ENCODE measurements at places on chromosomes 5 and 9.

DNA sequence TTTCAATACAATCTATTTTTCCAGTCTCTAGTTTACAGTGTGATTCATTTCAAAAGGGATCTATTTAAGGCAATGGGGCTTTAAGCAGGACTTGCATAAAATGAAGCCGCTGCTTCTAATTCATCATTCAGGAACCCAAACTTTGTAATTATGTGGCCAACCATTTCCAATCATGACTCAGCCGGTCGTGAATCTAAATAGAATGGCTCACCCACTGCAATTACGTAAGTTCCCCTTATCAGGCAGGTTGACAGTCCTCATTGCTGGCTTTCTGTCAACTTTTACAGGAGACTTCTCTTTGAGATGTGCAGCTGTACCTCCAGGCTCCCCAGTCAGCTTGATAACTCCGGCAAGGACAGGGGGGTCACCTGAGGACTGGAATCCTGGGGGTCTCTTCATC lies 152.8 kb upstream of the DAP start:
- no peak for DNase-seq

GRCh38 chr9:74975538-74975937 lies 22.8 kb upstream of the C9orf40 start:
- no peak for DNase-seq

DNA sequence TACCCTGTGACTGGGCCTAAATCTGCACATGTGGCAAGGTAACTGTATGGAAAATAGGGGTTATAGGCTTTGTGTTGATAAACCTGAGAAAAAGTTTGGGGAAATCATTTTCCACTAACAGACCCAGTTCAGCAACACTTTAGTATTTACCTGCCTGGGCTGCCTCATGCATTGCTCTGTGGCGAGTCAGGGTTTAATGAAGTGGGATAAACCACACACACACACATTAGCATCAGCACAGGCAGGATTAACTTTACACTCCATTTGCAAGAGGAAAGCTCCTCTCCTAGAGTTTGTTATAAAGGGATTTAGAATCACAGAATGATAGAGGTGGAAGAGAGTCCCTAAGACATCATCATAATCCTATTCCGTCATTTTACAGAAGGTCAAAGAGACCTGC lies 20.0 kb upstream of the ZCCHC7 start:
- no peak for DNase-seq

GRCh38 chr9:91029650-91030361 lies 228.2 kb downstream of the SYK start:
- DNase-seq = no peak

GRCh38 chr5:170655476-170655875 lies 128.0 kb upstream of the GABRP start:
- no peak for DNase-seq

GRCh38 chr5:119333421-119333851 lies 22.4 kb upstream of the TNFAIP8 start:
- DNase-seq = no peak

DNA sequence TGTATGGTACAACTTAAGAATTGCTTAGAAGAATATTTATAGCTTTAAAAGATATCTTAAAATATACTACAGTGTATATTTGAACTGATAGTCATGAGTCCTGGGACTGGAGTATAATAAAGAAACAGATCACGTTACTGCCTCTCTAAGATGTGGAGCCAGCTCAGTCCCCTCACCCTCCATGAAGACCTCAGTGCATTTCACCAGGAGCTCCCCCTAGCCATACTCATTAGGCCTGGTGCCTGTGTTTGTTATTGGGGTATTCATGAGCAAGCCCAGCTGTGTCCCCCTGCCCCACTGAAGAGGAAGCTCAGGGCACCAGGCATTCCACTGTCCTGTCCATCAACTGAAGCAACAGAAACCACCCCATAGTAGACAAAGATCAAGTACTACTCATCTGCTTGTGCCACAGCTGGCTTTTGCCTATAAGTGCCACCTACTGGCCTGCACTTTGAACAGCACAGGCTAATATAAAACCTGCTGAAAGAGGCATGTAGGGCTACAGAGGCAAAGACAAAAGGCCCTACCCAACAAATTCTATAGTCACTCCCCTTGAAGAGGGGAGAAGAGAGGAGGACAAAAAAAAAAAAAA lies 850.2 kb upstream of the NUDT12 start:
- no peak for DNase-seq

Data from activated CD8-positive, alpha-beta memory T cell treated with anti-CD3 and anti-CD28 coated beads, Interleukin-2, amount 50 U/mL, for 4 hours (primary cell).